ENCODE measurements at places on chromosomes 2 and 18. TPM values are rescaled to one million over a fixed set of nuclear protein-coding genes. Genes with fewer than 3 reads are reported as not detected.

The RESP18 gene
- polyA plus RNA-seq: 0.16 TPM

The SLC16A14 gene
- polyA plus RNA-seq: 0.15 TPM

The KCNIP3 gene
- polyA plus RNA-seq: 4.5 TPM

The OTOF gene
- polyA plus RNA-seq: 0.19 TPM

The CD302 gene
- 12.0 TPM for polyA plus RNA-seq

The CFAP65 gene
- 0.38 TPM for polyA plus RNA-seq

The FRZB gene
- polyA plus RNA-seq: 0.87 TPM

The ELOA2 gene
- polyA plus RNA-seq: not detected

The MC4R gene
- polyA plus RNA-seq: not detected

The ALK gene
- 0.05 TPM for polyA plus RNA-seq

The PRSS56 gene
- polyA plus RNA-seq: not detected

The ABHD1 gene
- polyA plus RNA-seq: 0.99 TPM

The CLIP4 gene
- polyA plus RNA-seq: 4.5 TPM

The KYNU gene
- polyA plus RNA-seq: 0.40 TPM

The LRP2 gene
- not detected for polyA plus RNA-seq

The ZAP70 gene
- 2.5 TPM for polyA plus RNA-seq

The FOXD4L1 gene
- polyA plus RNA-seq: 0.57 TPM

The RBBP8 gene
- polyA plus RNA-seq: 25.3 TPM

The FBXO36 gene
- 1.6 TPM for polyA plus RNA-seq

The LIMS4 gene
- polyA plus RNA-seq: 2.9 TPM

All from pancreas (tissue), 10 donors.